ENCODE measurements at places on chromosomes 5 and 9. TPM values are rescaled to one million over a fixed set of nuclear protein-coding genes. Genes with fewer than 3 reads are reported as not detected.

The TLR4 gene
- 0.11 TPM for total RNA-seq

The SLC22A4 gene
- 0.30 TPM for total RNA-seq

The SLC45A2 gene
- total RNA-seq = 0.14 TPM

The MRPS30 gene
- total RNA-seq = 41.7 TPM

The IFNA6 gene
- not detected for total RNA-seq

The PCDHGA11 gene
- total RNA-seq = 0.11 TPM

The NME5 gene
- total RNA-seq = not detected

The CD14 gene
- 0.32 TPM for total RNA-seq

The IL6ST gene
- 60.4 TPM for total RNA-seq

The SHISAL2B gene
- not detected for total RNA-seq

The LRRC19 gene
- total RNA-seq = not detected

The FOXD4L6 gene
- not detected for total RNA-seq

The DOCK8 gene
- 280 TPM for total RNA-seq

The PCDHGA1 gene
- 0.09 TPM for total RNA-seq

The PRR16 gene
- total RNA-seq = not detected

The PCDH1 gene
- not detected for total RNA-seq

The TYRP1 gene
- not detected for total RNA-seq

The AIF1L gene
- total RNA-seq = 0.32 TPM

The INSL6 gene
- total RNA-seq = not detected

The MYOZ3 gene
- total RNA-seq = 0.07 TPM

The WNT8A gene
- total RNA-seq = not detected

The ISL1 gene
- not detected for total RNA-seq

The HDHD3 gene
- total RNA-seq = 17.4 TPM

The NIPSNAP3A gene
- total RNA-seq = 20.1 TPM

The ADAMTS12 gene
- total RNA-seq = not detected

The SUSD1 gene
- 27.7 TPM for total RNA-seq

The PLAC8L1 gene
- total RNA-seq = not detected

The LRRTM2 gene
- total RNA-seq = 0.02 TPM

The CPEB4 gene
- total RNA-seq = 13.5 TPM

The SPINK4 gene
- total RNA-seq = not detected

The LHX3 gene
- total RNA-seq = not detected

The RBM27 gene
- total RNA-seq = 21.8 TPM

The LCN10 gene
- 0.34 TPM for total RNA-seq

The GFI1B gene
- not detected for total RNA-seq

The SOX30 gene
- 0.16 TPM for total RNA-seq

The TAF11L10 gene
- total RNA-seq = not detected

The APBA1 gene
- 6.2 TPM for total RNA-seq

The KCNN2 gene
- total RNA-seq = not detected

The KCNV2 gene
- not detected for total RNA-seq

The AGXT2 gene
- total RNA-seq = not detected

The C9orf152 gene
- total RNA-seq = 0.07 TPM

The ITGA1 gene
- total RNA-seq = 4.6 TPM

The HTR4 gene
- not detected for total RNA-seq

The CNTNAP3 gene
- not detected for total RNA-seq

The PCDHGB7 gene
- 0.39 TPM for total RNA-seq

The OR1J2 gene
- not detected for total RNA-seq

The C7 gene
- not detected for total RNA-seq

The PRSS3 gene
- 0.77 TPM for total RNA-seq

The GRM6 gene
- total RNA-seq = not detected

The LCN9 gene
- not detected for total RNA-seq

The CCL27 gene
- 0.25 TPM for total RNA-seq

The QRFP gene
- not detected for total RNA-seq

The PCDHA13 gene
- total RNA-seq = not detected

The SNAPC4 gene
- 13.2 TPM for total RNA-seq

The SPATA31A3 gene
- not detected for total RNA-seq

The PLCXD3 gene
- not detected for total RNA-seq

The TMEM252 gene
- not detected for total RNA-seq

The PCDHB13 gene
- not detected for total RNA-seq

The ANKRD34B gene
- total RNA-seq = not detected

Measured in T-helper 2 cell treated with Interferon-gamma antibody and Interleukin-4, amounts not matched to agents 100 ng/mL and 5 ng/mL, for 36 hours (primary cell).